Panc1 (cell line): ENCODE measurements at places on chromosomes 12 and 14.

- DNase-seq = peak; percentile 24
These were observed 170.6 kb downstream of the OTOGL start for GRCh38 chr12:80269803-80270552.

- no peak for DNase-seq
These were observed 5.4 kb downstream of the SDR39U1 start for GRCh38 chr14:24437020-24437735.

DNA sequence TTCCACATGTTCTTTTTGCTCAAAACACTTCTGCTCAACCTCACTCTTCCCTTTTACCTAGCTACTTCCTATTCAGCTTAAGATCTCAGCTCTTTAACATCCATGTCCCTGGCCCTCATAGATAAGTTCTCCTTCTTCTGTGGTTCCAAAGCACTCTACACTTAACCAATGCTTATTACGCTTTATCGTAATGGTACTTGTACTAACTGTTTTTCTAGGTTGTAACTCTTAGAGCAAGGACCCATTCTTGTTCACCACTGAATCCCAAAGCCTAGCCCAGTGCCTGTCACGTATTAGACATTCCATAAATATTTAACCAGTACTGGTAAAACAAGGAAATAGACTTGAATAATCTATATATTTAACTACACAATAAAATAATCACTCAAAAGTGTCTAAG is 5.3 kb downstream of the SLC41A2 start:
- no peak for DNase-seq

GRCh38 chr12:84937415-84937814 is 24.8 kb upstream of the SLC6A15 start:
- DNase-seq = no peak

GRCh38 chr14:47297374-47297773 is 378.0 kb downstream of the MDGA2 start:
- no peak for DNase-seq

- no peak for DNase-seq
These were observed 140.6 kb downstream of the FBXL14 start for GRCh38 chr12:1453810-1454209.

DNA sequence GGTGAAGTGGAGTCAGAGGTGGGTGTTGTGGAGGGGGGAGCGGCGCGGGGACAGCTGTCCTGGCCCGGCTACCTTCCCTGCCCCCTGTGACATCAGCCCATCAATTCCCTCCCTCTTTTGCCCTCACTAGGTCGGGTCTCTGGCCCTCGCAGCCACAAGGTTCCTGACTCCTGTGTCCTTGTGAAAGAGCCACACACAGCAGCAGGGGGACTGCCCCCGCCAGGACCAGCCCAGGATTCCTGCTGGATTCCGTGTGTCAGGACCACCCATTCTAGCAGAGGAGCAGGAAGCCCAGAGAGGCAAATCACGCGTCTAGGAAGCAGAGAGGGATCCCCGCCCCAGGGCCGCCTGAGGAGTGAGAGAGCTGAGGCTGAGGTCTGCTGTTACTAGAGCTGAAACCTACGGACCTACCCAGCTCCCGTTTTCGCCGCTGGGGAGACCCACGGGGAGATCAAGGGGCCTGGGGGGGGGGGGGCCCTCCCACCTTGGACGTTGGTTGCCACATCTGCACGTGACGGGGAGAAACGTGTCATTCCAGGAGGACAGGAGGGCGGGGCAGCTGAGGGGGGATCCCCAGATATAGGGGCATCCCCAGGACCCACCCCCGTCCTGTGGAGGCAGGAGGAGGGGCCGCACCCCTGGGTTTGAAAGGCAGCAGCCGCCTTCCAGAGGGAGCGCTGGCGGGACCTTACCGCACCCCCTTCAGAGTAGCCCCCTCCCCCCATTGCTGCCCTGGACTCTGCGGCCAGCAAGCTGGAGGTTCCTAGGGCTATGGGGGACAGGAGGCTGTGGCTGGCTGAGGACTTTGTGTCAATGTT is 12.5 kb upstream of the INF2 start:
- no peak for DNase-seq

DNA sequence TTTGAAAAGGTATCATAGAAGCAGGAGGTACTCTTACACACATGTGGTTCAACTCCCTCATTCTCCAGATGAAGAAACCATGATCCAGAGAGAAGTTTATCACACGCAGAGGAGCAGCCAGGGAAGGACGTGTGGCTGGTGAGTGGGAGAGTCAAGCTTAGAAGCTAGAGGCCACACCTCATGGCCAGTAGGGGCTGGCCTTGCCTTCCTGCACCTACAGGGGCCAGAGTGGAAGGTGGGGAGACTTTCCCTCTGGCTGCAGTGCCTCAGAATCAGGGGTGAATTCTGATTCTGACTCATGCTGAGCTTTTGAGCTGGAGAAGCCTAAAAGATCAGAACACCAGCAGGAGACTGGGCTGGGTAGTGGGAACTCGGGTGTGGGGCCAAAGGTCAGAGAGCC is 1067.9 kb downstream of the BCL11B start:
- DNase-seq = no peak

DNA sequence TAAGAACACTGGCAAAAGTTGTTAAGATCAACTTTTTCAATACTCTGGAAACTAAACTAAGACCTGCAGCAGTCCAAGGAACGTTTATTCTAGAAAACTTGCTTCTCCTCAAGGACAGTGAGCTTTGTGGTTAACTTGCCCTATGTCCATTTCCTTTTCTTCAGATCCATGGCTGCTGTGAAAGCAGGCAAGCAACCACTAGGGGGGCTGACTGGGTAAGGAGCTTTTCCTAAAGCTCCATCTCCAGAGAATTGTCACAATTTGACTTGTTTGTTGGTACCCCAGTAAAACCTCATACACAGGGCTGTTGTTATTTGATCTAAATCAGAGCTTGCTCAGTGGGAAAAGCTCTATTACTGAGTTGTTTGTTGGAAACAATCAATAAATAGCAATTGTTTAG is 10.1 kb upstream of the RPL10L start:
- no peak for DNase-seq

- no peak for DNase-seq
These were observed 53.6 kb downstream of the CHST11 start for GRCh38 chr12:104510145-104510872.

DNA sequence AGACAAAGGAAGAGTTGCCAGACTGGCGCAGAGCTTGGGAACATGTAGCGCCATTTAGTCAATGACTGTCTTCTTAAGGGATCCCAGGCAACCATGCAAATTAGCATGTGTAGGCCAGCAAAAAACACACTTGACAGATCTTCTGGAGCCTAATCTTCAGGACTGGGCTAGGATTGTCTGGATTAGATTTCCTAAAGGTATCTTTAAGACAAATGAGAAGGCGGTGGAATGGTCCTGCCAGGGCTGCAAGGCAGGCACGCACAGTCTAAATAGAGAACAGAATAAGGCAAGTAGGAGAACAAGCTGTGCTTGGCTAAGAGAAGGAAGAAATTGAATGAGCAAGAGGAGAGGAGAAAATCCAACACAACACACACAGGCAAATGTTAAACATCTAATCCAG is 80.0 kb downstream of the CIT start:
- no peak for DNase-seq

DNA sequence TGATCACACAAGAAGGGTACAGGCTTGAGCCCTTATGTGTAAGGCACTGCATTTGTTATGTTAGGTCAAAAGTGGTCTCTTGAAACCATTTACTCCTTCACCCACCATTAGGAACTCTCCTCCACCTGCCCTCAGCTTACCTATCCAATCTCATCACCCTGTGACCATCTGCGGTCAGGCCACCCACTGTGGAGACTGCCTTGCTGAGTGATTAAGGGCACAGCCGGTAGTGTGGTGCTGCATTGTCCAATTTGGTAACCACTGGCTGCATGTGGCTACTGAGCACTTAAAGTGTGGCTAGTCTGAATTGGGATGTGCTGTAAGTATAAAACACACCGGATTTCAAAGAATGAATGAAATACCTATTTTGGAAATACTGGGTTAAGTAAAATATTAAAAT is 177.1 kb upstream of the PARP11 start:
- DNase-seq = no peak

DNA sequence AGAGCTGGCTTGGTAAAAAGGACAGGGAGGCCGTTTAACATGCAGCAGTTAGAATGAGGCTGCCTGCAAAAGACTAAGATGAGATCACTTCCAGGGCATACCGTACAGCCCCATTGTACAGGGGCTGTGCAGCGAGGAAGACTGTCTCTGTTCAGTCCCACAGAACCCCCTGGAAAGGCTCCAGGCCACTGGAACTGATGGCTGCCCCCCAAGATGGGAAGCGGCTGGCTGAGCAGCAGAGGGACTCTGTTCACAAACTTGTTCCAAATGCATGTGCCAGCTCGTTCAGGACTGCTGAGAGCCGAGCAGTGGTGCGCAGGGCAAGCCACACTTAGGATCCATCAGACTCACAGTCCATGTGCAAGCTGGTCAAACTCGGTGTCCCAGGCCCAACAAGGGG is 82.9 kb downstream of the CHGA start:
- no peak for DNase-seq

DNA sequence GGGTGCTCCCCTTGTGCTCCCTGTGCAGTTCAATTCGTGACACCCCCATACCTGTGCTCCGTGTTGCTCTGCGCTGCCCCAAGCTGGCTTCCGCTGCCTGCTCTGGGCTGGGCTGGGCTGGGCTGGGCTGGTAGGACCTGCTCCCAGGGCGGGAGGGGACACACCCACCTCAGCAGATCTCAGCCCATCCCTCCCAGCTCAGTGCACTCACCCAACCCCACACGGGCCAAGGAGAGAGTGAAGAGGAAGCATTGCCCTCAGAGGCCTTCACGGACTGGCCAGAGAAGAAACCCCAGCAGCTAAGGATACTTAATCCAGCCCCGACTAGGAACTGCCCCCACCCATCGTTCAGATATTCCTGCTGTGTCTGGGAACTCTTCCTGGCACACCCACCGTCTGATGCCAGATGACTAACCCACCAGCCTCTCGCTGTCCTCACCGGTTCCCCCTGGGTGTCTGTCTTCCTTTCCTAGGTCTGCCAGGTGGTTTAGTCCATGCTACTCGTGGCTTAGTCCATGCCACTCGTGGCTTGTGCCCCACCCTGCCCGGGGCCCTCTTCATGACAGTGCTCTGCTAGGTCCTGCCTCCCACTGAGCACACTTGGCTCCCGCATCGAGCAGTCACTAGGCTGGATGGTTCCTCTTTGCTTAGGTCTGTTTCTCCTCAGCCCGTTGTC is at the start of gene LPAR5:
TSS of gene LPAR5 (minus strand) at position 104 of the 676 bp plus-strand sequence. CDS start 14,711 bp downstream, outside the sequence.
- no peak for DNase-seq

GRCh38 chr12:116002890-116003536 is 274.5 kb downstream of the MED13L start:
- DNase-seq = no peak

DNA sequence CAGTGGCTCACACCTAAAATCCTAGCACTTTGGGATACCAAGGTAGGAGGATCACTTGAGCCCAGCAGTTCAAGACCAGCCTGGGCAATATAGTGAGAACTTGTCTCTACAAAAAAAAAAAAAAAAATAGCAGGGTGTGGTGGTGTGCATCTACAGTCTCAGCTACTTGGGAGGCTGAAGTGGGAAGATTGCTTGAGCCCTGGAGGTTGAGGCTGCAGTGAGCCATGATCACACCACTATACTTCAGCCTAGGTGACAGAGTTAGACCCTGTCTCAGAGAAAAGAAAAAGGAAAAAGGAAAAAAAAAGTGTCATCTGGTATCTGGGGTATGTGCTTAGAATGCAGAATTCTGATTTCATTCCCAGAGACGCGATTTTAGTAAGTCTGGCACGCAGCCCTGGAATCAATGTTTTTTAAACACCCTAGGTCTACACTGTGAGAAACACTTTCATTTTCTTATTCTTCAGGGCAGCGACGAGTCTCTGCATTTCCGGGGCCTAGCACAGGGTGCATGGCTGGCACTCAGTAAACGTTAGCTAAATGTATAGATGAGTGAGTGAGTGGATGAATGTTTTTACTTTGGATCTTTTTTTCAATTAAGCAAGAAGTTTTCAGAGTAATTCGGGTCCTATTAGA is 243.8 kb upstream of the PWP1 start:
- DNase-seq = no peak

GRCh38 chr12:30021051-30021833 is 237.5 kb upstream of the TMTC1 start:
- no peak for DNase-seq

DNA sequence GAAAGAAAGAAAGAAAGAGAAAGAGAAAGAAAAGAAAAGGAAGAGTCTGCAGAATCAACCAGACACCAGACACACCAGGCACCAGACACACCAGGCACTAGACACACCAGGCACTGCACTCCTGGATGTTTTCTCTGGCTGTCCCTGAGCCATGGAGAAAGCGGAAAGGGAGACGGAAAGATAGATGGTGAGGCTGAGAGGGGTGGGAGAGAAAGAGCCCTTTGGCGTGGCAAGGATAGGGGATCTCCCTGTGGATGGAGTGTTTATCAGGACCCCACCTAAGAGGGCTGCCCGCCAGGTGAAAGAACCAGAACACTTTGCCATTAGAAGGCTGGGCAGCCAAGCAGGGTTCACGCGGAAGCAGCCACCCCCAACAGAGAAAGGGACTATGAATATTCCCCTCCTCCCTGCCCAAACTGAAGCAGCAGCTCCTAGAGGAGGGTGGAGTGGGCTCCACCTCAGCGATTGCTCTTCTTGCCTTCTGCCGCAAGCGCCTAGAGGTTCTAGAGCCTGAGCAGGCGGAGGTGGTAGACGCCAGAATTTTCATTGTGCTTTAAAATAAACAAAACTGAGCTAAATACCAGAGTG is 13.4 kb downstream of the ST8SIA1 start:
- DNase-seq = no peak

- DNase-seq = no peak
These were observed 72.0 kb downstream of the NIN start for GRCh38 chr14:50758945-50759344.

GRCh38 chr14:97571201-97571600 is 774.0 kb downstream of the VRK1 start:
- no peak for DNase-seq

DNA sequence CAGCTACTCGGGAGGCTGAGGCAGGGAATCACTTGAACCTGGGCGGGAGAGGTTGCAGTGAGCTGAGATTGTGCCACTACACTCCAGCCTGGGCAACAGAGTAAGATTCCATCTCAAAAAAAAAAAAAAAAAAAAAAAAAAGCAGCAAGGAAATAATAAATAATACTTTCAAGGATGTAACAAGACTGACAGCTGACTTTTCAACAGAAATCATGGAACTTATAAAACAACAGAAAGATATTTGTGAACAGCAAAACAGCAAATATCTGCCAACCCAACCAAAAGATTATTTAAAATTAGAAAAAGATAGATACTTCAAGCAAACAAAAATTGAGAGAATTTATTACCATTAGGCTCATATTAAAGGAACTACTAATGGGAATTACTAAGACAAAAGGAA is 115.1 kb downstream of the TSHR start:
- DNase-seq = no peak

DNA sequence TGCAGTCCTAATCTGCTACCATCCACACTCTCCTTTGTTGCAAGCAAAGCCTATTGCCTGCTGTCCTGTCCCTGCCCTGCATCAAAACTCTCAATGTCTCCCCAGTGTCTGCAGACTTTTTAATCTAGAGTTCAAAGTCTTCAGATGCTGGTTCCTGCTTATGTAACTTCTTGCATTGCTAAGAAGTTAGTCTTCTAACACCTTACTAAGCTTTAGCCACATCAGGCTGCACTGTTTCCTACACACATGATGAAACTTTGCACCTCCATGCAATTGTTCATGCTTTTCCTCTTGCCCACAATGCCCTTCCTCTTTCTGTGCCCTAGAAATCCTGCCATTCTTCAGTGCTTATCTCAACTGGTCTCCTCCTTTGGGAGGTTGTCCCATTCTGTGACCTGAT is 16.2 kb upstream of the DICER1 start:
- no peak for DNase-seq

GRCh38 chr12:131024026-131024425 is 70.3 kb downstream of the ADGRD1 start:
- no peak for DNase-seq

- no peak for DNase-seq
These were observed 24.5 kb downstream of the SLC17A8 start for GRCh38 chr12:100381379-100381778.

GRCh38 chr12:15701206-15701605 is 88.0 kb downstream of the EPS8 start:
- no peak for DNase-seq
